ENCODE measurements at places on chromosomes 11 and 22.

DNA sequence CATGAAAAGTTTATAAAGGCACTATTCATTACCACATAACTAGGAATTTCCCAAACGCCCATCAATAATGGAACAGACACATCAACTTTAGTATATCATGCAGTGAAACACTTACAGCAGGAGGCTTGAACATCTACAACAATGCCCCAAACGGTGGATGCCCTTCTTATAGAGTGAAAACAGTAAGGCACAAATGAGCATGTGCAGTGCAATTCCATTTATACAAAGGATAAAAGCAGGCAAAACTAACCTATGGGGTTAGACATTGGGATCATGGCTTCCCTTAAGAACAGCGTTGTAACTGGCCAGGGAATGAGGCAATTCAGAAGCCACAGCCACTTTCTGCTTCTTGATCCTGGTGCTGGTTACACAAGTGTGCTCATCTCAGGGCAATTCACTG, 1363.0 kb downstream of the TBC1D22A start:
- DNase-seq, result no peak

GRCh38 chr22:24578355-24579257, 14.3 kb downstream of the LRRC75B start:
- DNase-seq, result no peak

DNA sequence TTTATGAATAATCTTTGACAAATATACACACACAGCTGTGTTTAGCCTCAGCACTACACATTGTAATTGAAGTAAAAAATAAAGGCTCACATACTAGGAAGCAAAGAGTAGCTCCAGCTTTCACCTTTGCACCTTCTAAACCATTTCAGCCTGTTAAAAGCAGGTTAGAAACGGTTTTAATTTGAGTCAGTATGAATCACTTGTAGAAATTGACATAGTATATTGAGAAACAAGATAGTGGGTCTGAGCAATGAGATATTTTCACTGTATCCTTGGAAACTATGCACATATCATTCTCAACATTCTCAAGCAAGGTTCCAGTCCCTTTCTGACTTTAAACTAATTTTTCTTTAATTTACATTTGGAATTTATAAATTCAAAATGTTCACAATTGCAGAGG, 380.3 kb downstream of the AASDHPPT start:
- no peak for DNase-seq

GRCh38 chr22:44200855-44201550, 20.3 kb downstream of the PARVG start:
- DNase-seq, result no peak

GRCh38 chr22:29243874-29244446, 23.8 kb downstream of the RHBDD3 start:
- no peak for DNase-seq

- DNase-seq, result no peak
These were observed 160.2 kb upstream of the LARGE1 start for GRCh38 chr22:34080433-34080832.

DNA sequence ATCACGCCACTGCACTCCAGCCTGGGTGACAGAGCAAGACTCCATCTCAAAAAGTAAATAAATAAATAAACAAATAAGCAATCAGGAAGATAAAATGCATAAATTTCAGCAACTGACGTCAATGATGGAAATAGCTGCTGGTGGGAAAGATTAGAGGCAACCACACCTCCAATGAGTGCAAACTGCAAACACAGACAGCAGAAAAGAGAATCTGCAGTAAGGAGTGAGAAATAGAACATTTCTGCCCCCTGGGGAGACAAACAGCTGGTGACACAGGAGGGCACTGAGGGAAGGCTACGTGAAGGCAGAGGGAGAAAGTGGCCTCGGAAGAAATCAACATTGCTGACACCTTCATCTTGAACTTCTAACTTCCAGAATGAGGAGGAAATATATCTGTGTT, 6.5 kb downstream of the PI4KA start:
- DNase-seq, result no peak

DNA sequence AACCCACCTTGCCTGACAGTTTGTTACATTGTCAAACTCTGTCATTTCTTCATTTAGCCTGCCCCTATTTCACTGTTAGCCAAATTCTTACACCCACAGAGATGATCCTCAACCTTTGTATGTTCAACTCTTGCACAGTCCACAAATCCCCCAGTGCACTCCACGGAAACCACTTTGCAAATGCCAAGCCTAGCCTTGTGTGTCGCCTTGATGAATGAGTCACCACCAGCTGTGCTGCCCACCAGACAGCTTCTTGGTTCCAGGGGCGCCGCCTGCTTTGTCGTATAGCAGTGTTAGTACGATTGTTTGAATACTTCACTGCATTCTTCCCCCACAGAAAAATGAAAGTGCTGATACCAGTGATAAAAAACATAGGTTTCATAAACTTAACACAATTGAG, 686.3 kb downstream of the NTM start:
- no peak for DNase-seq
